Caco-2 (cell line): ENCODE measurements at places on chromosomes 16 and 17. TPM values are rescaled to one million over a fixed set of nuclear protein-coding genes. Genes with fewer than 3 reads are reported as not detected.

- no peak for DNase-seq
These were observed 16.2 kb upstream of the HAS3 start for GRCh38 chr16:69089091-69089910.

GRCh38 chr16:27689711-27690110 is 139.8 kb downstream of the KATNIP start:
- DNase-seq: no peak

GRCh38 chr17:66983414-66984021 is 19.0 kb downstream of the CACNG4 start:
- no peak for DNase-seq

GRCh38 chr17:8806926-8807550 is 7.9 kb upstream of the MFSD6L start:
- DNase-seq: no peak

DNA sequence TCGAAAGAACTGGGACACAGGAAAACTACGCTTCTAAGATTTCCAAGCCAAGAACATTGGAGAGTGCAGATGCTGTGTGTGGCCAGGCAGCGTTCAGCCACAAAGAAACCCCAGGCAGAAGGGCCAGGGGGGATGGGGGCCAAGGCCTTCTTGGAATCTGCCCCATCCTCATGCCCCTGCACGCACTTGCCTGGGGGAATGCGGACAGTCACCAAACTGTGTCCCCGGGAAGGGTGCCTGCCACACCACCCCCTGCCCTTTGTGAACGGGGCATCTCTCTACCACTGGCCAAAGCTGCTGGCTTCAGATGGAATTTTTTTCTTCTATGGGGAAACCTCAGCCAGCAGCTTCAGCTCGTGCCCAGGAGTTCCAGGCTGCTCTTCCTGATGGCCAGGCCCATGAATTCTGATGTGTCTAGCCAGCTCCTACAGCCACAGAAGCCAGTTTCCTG is 32.0 kb upstream of the DNAH17 start:
- DNase-seq: no peak

DNA sequence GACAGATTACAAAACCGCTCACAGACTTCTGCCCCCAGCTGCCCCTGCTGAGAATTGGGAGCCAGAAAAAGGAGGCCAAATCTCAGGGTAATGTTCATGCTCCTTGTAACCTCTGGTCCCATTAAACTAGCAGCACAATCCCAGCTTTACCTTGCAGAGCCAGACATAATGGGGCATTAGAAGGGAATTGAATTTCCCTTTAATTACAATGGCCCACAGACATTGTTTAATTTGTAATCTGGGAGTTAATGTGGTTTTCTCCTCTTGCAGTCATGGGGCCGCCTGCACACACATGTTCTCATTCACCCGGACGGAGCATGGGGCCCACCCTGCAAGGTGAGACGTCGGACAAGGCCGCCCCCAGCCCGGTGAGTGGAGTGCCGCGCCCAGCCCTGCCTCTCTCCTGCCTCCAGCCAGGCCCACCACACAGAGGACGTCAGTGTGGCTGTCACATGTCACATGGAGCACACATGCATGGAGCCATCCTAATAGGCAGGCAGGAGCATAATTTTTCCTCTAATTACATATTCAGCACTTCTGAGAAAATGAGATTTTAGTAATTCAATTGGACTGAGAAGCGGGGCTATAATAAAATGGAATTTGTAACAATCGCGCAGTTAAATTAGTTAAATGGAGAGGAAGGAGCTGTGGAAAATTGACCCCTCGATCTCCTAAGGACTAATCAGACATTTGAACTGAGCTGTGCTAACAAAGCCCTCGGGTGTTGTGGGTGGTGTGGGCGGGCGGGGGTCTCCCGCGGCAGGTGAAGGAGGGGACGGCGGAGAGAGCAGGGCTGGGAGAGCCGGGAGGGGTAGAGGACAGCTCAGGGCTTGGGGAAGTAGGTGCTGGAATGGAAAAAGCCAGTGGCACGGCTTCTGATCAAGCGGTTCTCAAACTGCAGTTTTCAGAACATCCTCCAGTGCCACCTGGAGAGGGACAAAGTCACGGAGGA is 87.7 kb downstream of the ENGASE start:
- DNase-seq: no peak

DNA sequence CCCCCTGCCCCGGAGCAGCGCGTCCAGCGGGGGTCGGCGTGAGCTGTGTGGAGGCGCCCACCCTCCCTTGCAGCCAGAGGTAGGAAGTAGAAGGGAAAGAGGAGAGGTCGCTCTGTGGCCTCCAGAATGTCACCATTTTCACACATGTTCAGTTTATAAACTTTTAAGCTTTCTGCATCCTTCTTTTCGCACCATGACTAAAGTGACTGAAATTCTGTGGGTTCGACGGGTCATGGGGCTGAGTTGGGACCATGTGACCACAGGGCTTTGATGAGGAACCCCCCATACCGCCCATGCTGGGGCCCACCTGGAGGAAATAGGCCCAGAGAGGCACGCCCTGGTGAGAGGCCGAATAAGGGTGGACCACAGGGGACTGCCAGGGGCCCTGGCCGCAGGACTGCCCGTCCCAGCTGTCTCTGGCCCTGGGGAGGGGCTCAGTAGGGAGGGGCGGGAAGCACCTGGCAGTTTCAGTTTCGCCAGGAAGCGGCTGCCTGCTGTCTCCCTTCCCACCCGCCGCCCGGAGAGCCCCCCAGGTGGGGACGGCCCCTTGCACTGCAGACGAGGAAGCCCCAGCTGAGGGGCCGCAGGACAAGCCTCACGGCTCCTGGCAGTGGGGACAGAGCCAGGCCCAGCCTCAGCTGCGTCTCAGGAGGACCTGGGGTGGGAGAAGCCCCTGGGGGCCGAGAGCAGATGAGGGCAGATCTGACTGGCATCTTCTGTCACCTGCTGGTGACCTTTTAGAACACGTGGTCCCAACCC is 9.0 kb downstream of the CBFA2T3 start:
- DNase-seq: no peak

- DNase-seq: no peak
These were observed 40.7 kb downstream of the TMEM186 start for GRCh38 chr16:8756755-8757154.

GRCh38 chr17:60941028-60941427 is 263.4 kb downstream of the BCAS3 start:
- no peak for DNase-seq

- DNase-seq: no peak
These were observed 2.9 kb downstream of the MRPL27 start for GRCh38 chr17:50370052-50370451.

DNA sequence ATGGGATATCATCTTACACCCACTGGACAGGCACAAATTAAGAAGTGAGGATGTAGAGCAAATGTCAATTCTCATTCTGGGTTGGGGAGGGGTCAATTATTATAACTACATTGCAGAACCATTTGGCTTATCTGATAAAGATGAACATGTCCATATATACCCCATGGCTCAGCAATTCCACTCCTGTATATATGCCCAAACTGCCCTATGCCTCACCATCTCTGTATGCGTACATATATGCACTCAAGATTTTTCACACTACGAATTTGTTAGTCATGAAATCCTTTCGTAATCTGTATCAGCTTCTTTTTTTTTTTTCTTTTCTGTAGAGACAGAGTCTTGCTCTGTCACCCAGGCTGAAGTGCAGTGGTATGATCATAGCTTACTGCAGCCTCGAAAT is 20.8 kb upstream of the CNEP1R1 start:
- DNase-seq: no peak

GRCh38 chr17:69111794-69112193 is 29.9 kb downstream of the ABCA6 start:
- DNase-seq: no peak

GRCh38 chr17:40558300-40558889 is 6.9 kb downstream of the CCR7 start:
- no peak for DNase-seq

GRCh38 chr17:31916491-31917064 is 15.1 kb upstream of the UTP6 start:
- peak; percentile 26 for DNase-seq

- peak; percentile 14 for DNase-seq
These were observed 14.7 kb downstream of the CCR7 start for GRCh38 chr17:40550608-40551007.

GRCh38 chr16:56101480-56101879 is 89.8 kb upstream of the GNAO1 start:
- DNase-seq: no peak

- no peak for DNase-seq
These were observed 26.3 kb downstream of the COX10 start for GRCh38 chr17:14095631-14096030.

DNA sequence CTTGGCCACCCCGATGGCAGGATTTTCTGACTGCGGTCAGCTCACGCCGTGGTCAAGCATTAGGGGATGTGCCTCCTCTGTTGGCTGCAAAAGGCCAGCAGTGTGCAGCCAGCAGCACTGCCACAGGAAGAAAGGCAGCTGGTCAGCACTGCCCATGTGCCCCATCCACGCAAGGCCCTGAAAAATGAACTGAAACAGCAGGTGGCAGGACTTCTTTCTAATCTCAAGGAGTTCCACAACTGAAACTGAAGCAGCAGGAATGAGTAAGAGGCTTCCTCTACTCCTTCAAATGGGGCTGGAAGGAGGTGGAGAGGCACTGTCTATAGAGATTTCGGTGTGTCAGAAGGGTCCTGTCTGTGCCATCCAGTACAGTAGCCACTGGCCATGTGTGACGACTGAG is 3.2 kb downstream of the ZNF500 start:
- DNase-seq: no peak

- peak; percentile 99 for DNase-seq
These were observed 1.0 kb downstream of the GGNBP2 start for GRCh38 chr17:36545465-36546417.

DNA sequence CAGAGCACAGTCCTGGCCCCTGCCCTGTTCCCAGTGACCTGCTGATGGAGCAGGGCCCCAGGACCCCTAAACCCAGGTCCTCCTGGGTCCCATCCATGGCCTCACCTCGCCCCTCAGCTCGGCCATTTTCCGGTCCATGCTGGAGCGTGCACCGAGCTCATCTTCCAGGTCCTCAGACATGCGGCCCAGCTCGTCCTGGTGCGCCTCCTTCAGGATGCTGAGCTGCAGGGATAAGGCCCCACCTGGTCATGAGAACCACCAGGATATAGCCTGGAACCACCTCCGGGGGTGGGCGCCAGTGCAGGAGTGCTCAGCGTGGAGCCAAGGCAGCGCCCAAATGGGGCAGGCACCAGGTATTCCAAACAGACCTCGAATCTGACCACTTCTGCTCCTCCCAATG is 17.9 kb downstream of the CCDC102A start:
- DNase-seq: no peak

DNA sequence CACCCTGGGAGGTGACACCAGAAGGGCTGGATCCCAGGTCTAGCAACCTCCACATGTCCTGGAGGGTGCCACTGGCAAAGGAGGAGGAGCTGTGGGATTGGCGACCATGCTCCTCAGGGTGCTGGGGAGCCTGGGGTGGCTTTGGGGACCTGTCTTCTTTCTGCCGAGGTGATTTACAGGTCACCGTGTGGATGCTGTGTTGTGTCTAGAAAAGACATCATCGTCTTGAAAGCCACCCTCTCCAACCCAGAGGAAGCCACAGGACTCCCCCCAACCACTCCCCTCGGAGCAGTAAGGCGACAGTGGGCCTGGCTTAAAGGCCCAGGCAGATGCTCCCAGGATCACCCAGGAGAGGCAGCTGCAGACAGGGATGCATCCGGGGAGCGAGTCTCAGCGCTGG is 29.7 kb upstream of the FASN start:
- no peak for DNase-seq

GRCh38 chr17:34302636-34303035 is 16.6 kb upstream of the CCL8 start:
- DNase-seq: no peak

SOX15 gene
- total RNA-seq: 0.53 TPM in 1 of 2 replicates, not detected in the other

GPR139 gene
- not detected in 2 replicates for total RNA-seq

C1QTNF8 gene
- total RNA-seq: not detected in 2 replicates

TBC1D26 gene
- not detected in 2 replicates for total RNA-seq

MPP2 gene
- 5.2 and 5.6 TPM in 2 replicates for total RNA-seq

CSH2 gene
- not detected in 2 replicates for total RNA-seq

USP43 gene
- total RNA-seq: 6.0 and 6.5 TPM in 2 replicates

MPP3 gene
- total RNA-seq: 7.9 and 8.3 TPM in 2 replicates

PIMREG gene
- total RNA-seq: 15.8 and 15.9 TPM in 2 replicates

HOXB7 gene
- total RNA-seq: 23.7 and 28.2 TPM in 2 replicates

CCDC200 gene
- not detected in 2 replicates for total RNA-seq

HLF gene
- total RNA-seq: 17.3 and 19.8 TPM in 2 replicates

KRT38 gene
- not detected in 2 replicates for total RNA-seq
